ENCODE measurements at places on chromosomes 12 and 14.
A peak's percentile ranks its signal among the peaks of the same experiment; 100 is the strongest.

GRCh38 chr14:56798447-56799342, 11.6 kb downstream of the OTX2 start:
- DNase-seq: no peak

GRCh38 chr14:61461808-61462275, 140.5 kb downstream of the PRKCH start:
- DNase-seq: no peak

DNA sequence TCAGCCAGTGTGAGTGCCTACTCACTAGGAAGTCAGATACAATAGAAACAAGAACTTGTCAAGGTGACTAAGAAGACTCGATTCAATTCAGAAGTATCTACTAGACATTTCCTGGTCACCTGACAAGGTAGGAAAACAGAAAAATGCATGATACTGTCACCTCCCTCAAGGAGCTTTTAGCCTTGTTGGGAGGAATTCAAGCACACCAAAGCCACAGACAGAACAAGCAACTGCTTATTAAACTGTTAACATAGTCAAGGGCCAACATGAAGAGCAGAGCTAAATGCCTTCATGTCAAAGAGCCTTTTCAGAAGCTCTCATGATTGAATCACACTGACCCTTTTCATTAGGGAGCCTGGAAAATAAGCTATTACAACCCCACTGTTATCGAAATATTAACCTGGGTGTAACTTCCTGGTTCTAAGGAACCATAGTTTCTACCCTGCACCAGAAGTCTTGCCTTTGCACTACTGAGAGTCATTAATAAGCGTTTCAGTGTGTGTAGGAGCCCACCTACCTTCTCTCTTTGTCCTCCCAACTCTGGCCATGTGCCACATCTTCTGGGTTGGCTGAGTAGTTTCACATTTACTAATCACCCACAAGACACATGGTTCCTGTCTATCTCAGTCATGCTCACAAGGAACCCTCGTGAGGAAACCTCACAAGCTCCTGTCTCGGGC, 31.0 kb upstream of the LGALS3 start:
- DNase-seq: no peak

- DNase-seq: no peak
These were observed 3.2 kb upstream of the SPTSSA start for GRCh38 chr14:34465069-34465859.

DNA sequence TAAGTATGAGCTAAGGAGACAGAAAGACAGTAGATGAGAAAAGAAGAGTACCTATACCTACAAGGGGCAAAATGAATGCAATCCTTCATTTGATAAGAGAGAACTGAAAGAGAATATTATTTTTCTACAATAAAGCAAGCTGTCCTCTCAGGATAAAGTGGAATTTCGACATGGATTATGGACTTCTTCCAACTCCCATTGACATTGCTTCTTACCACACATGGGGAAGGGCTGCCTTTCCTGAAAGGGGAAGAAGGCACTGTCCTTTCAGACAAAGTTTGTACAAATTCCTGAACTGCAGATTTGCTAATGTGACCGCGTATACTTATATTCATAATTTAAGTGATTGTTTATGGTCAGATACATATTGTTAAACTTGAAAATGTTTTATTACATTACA, 4.3 kb upstream of the HEBP1 start:
- DNase-seq: no peak

DNA sequence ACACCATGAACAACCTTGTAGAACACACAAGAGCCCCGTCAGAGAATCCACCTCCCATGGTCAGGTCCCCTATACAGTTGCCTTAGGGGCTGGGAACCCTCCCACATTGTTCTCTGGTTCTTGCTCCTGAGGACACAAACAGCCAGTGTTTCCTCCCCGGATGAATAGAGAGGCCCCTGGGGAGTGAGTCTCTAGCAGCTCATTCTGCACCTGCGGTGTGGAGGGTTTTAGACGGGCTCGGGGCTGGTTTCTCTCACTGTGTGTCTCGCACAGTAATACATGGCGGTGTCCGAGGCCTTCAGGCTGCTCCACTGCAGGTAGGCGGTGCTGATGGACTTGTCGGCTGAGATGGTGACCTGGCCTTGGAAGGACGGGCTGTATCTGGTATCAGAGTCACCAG, 1052.1 kb downstream of the TMEM121 start:
- DNase-seq: peak; percentile 33

DNA sequence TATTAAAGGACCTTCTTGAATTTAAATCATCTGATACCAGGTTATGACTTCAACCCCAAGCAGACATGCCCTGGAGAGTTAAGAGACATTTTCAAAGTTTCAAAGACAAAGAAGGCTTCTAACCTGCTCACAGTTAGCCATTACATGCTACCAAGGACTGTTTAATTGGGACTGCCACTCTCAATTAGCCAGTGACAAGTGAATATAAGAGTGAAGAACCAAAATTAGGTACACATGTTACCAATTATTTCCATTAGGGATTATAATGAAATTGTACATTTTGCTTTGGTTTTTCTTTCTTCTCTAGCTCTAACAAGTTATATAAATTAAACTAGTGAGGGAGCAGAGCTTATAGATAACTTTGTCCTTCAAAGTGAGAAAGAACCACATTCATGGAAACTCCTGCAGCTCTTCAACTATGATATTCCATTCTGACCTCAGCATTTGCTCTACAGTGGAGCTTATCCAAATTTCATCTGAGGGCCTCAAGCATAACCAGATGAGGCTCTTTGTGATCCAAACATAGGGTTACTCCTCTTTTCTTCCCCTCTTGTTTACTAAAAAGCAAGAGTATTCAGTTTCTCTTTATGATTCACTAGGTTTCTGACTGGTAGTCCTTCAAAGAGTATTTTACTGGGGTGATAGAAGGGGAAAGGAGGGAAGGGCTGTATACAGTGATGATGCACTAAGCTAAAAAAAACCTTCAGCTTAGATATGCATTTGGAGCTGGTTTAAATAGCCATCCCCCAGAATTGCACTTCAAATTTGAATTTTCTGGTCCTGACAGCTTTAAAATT, 91.3 kb downstream of the DUSP6 start:
- no peak for DNase-seq

- DNase-seq: no peak
These were observed 951 bp downstream of the WDHD1 start for GRCh38 chr14:55025948-55026347.

DNA sequence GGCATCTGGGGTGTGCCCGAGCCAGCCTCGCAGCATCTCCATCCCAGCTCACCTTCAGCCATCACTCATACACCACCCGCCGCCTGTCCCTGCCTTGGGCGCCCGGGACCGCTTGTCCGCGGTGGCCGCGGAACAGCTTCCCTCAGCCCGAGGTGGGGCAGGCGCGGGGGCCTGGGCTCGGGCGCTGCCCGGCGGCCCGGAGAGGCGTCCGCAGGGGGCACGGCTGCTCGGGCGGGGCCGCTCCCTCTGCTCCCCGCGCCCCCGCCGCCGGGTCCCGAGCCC, 430 bp downstream of the SLC41A2 start:
- DNase-seq: no peak

DNA sequence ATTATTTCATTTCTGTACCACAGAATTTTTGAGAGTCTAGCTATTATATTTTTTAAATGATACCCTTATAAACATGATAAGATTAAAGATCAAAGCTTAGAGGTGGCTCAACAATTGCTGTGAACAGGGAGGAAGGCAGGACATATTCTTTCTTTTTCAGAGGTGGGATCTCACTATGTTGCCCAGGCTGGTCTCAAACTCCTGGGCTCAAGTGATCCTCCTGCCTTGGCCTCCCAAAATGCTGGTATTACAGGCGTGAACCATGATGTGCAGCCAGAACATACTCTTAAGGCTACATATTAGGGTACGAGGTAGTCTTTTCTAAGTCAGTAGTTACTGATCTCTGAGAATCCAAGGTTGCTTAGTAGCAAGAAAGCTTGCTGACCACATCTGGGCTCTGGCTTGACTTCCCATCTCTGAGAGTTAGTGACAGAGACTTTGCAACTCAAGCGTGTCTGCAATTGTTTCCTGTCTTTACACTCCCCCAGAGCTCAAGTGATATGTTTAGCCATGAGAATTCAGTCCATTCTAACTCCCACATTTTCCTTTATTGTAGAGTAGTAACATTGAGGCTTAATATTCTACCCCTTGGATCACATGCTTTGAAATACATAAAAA, 8.6 kb downstream of the RAB5B start:
- no peak for DNase-seq

DNA sequence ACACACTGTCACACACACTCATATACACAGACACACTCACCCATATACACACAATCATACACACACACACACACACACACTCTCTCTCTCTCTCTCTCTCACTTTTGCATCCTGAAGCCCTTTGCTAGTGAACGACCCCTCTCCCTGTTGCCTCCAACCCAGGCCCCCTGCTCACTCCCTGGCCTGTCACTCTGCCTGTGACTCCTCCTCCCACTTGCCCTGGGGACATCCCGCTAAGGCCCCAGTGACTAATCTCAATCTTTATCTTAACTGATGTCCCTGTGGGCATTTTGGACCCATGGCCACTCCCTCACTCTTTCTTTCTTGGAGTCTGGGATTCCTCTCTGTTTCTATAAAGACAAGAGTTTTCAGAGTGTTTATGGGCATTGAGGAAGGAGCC, 10.9 kb upstream of the DLK1 start:
- DNase-seq: no peak

DNA sequence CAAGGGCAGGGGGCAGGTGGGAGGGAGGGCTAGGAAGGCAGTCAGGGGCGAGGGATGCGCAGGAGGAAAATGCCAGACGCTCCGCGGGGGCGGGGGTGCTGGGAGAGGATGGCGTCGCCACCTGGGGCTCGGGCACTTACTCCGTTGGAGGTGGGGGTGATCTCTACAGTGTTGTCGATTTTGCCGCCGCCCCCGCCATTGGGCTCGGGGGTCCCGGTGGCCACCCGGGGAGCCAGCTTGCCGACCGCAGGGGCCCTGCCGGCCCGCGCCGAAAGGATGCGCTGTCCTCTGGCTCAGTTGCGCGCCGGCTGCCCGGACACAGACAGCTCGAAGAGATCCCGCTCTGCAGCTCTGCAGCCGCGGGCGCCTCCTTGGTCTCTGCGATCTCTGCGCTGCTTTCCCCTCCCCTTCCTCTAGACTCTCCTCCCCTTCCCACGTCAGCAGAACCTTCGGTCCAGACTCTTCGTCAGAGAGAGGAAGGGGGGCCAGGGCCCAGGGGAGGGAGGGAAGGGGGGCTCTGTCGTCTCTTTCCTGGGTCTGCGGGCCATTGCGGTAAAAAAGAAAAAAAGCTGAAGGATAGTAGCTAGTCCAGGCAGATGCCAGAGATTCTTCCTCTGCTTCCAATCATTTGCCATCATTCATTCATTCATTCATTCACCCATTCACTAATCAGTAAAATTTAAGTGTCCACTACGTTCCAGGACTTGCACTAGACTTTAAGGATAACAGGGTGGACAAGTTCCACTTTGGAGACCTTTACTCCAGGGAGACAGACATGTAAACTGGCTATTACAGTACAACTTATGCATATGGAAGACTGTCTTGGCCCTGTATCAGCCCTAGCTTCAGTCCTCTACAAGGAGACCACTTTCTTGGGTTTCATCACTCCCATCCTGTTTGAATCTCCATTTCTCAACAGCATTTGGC, at the start of gene SLC22A17:
Gene SLC22A17 (minus strand): TSS at position 382 of the 927 bp plus-strand sequence.
- DNase-seq: no peak

DNA sequence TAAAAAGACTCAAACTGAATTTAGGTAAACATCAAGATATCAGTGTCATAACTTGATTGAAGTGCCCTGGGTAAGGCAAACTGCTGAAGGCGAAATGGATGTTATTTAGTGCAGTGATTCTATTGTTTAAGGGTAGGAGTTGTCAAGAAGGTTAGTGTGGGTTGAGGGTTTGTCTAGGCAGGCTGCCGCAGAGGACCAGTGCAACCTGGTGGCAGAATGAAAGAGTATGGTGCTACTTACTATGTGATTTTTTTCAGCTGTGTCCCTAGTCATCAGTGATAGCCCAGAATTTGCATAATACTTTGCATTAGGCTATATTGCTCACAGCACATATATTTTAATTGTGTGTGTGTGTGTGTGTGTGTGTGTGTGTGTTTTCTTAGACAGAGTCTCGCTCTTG, 1127.0 kb downstream of the GALC start:
- no peak for DNase-seq

- no peak for DNase-seq
These were observed 547 bp upstream of the PYGL start for GRCh38 chr14:50944647-50945413.

DNA sequence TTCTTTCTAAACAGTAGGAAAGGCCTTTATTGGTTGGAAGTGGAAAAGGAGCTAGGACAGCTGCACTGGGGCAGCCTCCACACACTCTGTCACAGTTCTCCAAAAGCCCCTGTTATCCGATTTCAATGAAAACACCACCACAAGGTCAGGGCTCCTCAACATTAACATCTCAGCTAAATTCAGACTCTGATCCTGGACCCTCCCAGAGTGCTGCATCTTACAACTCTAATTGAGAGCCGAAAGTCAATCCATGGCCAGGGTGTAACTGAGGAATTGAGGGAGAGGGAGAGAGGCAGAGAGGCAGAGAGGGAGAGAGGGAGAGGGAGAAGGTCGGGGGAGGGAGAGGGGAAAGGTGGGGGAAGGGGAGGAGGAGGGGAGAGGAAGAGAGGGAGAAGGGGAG, 32.1 kb downstream of the DICER1 start:
- DNase-seq: no peak

DNA sequence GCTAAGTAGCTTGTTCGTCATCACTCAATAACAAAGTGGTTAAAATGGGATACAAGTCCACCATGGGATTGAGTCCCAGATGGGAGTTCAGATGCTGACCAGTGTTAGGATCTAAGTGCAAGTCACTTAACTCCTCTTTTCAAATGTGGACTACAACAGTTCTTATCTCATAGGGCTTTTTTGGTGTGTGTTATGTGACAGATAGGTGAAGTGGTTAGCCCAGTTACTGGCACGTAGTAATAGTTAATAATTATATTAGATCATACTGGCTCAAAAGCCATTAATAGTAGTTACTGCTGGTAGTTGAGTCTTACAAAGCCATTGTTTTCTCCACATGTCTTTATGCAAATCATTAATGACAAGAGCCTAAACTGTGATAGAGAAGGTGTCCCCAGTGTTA, 73.2 kb downstream of the RCOR1 start:
- no peak for DNase-seq

GRCh38 chr14:44112774-44113460, 394.2 kb downstream of the FSCB start:
- DNase-seq: no peak

- DNase-seq: no peak
These were observed 125.0 kb downstream of the AKAP6 start for GRCh38 chr14:32453857-32454810.

GRCh38 chr14:76100236-76100635, 51.5 kb upstream of the GPATCH2L start:
- no peak for DNase-seq

- no peak for DNase-seq
These were observed 496.1 kb downstream of the RERGL start for GRCh38 chr12:17593715-17594406.

All from activated B cell treated with CpG ODN at 0.5 μM for 24 hours (primary cell).